Ureter (tissue), 1 donor: ENCODE measurements at places on chromosomes 3 and 15.

DNA sequence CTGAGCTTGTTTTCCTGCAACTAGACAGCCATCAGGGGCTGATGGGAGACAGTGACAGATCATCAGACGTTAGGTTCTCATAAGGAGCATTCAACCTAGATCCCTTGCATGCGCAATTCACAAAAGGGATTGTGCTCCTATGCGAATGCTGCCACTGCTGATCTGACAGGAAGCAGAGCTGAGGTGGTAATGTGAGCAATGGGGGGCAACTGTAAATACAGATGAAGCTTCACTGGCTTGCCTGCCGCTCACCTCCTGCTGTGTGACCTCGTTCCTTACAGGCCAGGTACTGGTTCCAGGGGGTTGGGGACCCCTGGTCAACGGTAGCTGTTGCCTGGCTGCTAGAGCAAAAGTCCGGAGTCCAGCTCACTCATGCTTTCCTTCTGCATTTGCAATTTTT lies 26.4 kb upstream of the KCNAB1 start:
- no peak for DNase-seq

DNA sequence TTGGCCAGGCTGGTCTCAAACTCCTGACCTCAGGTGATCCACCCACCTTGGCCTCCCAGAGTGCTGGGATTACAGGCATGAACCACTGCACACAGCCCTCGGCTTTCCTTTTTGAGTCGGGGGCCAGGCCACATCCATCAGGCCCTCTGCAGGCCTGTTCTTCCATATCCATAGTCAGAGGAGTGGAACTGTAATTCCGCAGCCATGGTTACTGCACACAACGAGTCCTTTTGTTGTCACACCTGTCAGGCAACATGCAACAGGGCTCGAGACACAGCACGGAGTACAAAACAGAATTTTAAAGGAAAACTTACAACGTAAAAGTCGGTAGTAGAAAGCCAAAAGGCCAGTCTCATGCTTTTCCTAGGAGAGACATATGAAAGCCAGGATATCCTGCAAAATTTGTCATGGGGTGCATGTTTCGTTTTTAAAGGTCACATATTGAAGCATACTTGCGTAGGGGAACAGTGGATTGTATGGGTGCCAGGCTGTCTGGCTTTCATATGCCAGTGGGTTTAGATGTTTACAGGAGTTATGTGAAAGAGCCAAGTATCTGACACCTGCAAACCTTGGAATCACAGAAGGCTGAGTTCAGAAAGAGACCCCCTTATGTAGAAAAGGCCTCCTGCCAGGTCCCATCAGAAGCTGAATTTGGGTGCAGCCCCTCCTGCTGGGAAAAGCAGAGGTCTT lies 63.2 kb upstream of the LPP start:
- DNase-seq, result no peak

DNA sequence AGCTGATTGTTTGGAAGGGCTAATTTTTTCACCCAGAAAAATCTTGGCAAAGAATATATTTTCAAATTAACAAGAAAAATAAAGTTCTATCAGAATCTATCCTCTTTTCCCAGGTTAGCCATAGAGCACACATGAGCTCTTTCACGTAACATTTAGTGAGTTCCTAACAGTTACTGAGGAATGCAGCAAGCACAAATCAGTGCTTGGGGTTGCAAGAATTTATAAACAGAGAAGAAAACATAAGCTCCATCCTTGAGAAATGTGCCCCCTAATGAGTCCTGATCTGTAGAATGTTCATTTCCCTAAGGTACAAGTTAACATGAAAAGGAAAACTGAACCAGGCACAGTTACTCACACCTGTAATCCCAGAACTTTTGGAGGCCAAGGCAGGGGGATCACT lies 13.9 kb downstream of the EOGT start:
- DNase-seq, result no peak

DNA sequence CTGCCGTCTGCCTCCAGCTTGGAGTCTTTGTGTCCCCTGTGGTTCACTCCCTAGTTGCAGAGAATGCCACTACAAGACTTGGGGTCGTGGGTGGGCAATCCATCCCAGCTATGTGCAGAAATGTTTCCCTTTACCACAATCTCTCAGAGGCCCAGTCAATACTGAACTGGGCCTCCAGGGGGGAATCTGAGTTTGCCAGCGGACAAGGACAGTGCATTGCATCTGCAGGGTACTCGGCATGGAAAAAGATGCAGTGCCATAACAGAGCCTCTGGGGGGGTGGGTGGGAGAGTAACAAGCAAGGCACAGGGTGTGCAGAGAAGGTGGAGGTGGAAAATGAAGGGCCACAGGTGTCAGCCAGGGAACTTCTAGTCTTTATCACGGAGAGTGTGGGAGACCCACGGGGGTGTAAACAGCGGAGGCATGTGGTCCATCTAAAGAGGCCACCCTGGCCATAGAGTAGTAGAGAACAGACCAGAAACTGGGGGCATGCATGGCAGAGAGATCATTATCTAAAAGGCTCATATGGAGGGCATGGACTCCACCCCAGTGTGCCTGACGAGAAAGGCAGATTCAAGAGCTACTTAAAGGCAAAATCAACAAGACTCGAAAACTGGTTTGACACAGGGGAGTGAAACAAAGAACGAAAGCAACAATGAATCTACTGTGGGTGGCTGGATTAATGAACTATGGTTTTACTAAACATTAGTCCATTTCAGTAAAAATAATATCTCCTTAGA lies 182.4 kb downstream of the ANXA2 start:
- DNase-seq, result no peak

GRCh38 chr3:178231645-178232044 lies 304.6 kb upstream of the KCNMB2 start:
- DNase-seq, result no peak
